ENCODE measurements at places on chromosomes 3 and 15. TPM values are rescaled to one million over a fixed set of nuclear protein-coding genes. Genes with fewer than 3 reads are reported as not detected.

- no peak for DNase-seq
Measured at GRCh38 chr3:63642488-63642887, 10.0 kb upstream of the SNTN start.

The DISP2 gene
- 0.43 TPM for polyA plus RNA-seq

DNA sequence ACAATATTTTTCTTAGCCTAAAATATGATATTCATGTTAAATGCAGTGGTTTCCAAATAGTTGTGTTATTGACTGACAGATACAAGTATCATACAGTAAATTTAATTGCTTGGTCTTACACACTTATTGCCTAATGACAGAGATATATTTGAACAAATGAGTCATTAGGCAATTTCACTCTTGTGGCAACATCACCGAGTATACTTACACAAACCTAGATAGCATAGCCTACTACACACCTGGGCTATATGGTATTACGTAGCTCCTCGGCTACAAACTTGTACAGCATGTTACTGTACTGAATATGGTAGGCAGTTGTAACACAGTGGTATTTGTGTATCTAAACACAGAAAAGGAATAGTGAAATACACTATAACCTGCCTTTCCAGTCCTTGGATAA is 50.3 kb downstream of the SERPINI1 start:
- DNase-seq = no peak

DNA sequence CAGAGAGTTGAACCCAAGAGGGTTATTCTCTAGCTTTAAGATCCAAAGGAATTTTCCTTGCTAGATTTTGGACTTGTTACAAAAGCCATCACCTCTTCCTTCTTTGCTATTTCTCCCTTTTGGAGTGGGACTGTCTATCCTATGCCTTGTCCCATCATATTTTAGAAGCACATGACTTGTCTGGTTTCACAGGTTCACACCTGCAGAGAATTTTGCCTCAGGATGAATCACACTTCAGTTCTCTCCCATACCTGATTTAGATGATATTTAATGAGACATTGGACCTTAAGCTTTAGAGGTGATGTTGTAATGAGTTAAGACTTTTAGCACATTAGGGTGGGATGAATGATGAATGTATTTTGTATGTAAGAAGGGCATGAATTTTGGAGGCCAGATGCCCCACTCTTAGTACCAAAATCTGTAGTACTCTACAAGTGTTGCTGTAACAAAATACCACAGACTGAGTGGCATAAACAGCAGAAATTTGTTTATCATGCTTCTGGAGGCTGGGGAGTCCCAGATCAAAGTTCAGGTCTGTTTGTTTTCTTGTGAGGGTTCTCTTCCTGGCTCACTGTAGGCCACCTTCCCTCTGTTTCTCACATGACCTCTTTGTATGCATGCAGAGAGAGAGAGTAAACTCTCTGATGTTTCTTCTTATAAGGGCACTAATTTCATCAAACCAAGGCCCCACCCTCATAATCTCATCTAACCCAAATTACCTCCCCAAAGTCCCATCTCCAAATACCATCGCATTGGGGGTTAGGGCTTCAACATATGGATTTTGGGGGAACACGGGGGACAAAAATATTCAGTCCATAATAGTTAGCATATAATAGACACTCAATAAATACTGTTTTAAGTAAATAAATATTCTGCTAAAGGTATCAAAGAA is 10.0 kb downstream of the LNP1 start:
- no peak for DNase-seq

The XXYLT1 gene
- polyA plus RNA-seq = 18.5 TPM

DNA sequence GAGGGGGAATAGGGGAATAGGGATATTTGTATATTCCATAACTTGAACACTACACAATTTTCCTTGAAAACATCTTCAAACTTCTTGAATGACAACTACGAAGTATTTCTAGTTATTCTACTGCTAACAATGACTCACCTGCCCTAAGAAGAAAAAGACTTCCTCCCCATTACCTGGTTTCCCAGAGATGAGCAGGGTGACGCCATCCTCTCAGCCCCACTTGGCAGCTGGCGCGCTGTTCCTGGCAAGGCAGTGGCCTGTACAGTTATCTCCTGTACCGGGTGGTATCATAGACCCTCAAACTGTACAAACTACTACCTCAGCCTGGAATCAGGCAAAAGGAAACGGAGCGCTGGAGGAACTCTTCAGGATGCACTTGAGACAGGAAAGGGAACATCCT is 10.4 kb downstream of the WDR82 start:
- DNase-seq = no peak

The APH1B gene
- polyA plus RNA-seq = 21.9 TPM

- DNase-seq = peak; percentile 71
Measured at GRCh38 chr3:55089211-55089610, 161.4 kb upstream of the LRTM1 start.

DNA sequence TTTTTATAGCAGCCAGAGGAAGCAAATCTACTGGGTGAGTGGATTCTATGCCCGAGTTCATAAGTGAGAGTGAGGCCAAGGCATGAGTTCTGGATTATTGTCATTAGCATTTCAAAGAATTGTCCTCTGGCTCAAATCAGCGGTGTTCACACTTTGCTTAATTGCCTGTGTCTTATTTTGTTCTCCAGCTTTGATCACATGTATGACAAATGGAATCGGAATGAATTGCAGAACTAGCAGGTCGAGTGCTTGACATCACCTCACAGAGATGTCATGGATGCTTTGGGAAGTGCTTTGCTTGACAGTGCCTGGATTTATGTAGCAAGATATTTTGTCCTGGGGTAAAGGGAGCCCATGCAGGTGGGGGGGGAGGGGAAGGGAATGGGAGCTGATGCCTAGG is 68.0 kb downstream of the SH3GL3 start:
- DNase-seq = no peak

DNA sequence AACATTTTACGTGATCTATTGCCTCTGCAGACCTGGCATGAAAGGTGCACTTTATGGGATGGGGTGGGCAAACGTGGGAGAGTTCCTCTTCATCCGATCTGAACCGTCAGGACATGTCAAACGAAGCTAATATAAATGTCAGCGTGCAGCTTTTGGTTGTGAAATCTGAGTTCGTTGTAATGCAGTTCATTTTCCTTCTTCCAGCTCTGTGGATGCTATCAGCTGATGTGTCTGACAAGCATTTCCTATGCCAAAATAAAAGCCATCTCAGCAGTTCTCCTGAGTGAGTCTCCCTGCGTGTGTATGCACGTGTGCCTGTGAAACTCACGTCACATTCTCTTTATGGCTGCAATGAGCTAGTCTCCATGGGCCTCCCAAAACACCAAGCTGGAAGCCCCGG is 512.3 kb downstream of the MCTP2 start:
- no peak for DNase-seq

DNA sequence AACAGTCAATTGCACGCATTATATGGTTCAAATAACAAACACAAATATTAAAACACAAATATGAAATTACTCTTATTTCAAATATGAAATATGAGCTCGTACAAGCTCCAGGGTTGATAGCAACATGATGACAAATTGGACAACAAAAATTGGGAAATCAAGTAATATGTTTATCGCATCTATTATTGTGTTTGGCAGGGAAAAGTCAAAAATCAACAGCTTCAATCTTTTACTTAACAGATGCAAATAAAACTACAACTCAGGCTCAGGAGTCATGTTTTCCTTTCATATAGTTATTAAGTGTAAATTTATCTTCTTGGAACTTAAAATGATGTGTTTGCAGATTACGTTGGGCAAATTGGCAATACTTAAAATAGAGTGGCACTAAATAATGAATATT is 41.4 kb downstream of the ZPLD1 start:
- no peak for DNase-seq

DNA sequence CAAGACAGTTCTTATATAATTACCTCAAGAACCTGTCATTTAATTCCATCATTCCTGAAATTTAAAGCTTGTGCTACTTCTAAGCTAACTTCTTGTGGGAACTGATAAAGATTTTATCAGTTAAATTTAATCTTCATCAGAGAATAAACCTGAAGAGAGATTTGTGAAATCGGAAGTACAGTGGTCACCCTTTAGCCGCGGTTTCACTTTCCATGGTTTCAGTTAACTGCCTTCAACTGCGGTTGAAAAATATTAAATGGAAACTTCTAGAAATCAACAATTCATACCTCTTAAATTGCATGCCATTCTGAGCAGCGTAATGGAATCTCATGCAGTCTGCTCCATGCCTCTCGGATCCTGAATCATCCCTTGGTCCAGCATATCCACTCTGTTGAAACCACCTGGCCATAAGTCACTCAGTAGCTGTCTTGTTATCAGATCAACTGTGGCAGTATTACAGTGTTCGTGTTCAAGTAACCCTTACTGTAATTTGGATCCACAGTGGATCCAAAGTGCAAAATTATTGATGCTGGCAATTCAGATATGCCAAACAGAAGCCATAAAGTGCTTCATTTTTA is 626.1 kb downstream of the CADM2 start:
- DNase-seq = no peak

DNA sequence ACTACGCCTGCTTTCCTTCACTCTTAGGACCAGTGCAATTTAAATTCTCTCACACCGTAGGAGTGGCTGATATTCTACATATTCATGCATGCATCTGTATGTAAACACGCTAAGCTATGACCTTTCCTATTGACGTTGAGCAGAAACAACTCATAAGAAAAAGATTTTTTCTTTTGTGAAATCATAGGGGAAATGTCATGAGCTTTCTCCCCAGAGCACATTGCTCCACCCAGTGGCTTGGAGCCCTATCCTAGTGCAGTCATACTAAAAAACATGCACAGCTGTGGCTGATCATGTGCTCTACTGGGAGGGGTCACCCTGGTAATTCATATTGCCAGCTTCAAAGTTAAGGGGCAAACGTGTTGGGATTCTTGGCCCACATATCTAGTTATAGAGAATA is 1.8 kb upstream of the MESD start:
- peak; percentile 24 for DNase-seq

The CPA3 gene
- 0.17 TPM for polyA plus RNA-seq

DNA sequence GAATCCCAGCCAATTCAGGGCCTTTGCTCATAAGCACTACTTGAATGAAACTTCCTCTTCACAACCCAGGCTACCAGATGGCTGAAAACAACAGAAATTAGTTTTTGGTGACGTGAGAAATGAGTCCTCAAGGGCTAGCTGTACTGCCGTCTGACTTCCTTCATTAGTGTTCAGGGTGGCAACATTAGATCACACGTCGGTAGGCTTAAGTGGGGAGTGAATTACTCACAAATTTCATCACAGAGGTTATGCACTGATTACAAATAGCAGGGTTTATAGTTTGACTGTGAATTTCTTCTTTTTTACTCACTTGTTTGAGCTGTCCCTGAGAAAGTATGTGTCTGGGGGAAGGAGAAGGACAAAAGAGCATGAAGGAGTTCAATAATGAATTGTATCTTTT is 397.2 kb downstream of the GAP43 start:
- DNase-seq = peak; percentile 71

Measured in fibroblast of lung (primary cell).